ENCODE measurements at places on chromosomes 6 and 20. TPM values are rescaled to one million over a fixed set of nuclear protein-coding genes. Genes with fewer than 3 reads are reported as not detected.

GRCh38 chr6:91097364-91097763 is 510.5 kb upstream of the MAP3K7 start:
- H3K27ac ChIP-seq, result no peak overlapping the region
- no peak for DNase-seq
- H3K36me3 ChIP-seq, result no peaks in the 10 kb centered on the region
- H3K4me3 ChIP-seq, result no peak overlapping the region
- no peaks in the 10 kb centered on the region for H3K27me3 ChIP-seq
- H3K4me1 ChIP-seq, result no peaks in the 10 kb centered on the region

DNA sequence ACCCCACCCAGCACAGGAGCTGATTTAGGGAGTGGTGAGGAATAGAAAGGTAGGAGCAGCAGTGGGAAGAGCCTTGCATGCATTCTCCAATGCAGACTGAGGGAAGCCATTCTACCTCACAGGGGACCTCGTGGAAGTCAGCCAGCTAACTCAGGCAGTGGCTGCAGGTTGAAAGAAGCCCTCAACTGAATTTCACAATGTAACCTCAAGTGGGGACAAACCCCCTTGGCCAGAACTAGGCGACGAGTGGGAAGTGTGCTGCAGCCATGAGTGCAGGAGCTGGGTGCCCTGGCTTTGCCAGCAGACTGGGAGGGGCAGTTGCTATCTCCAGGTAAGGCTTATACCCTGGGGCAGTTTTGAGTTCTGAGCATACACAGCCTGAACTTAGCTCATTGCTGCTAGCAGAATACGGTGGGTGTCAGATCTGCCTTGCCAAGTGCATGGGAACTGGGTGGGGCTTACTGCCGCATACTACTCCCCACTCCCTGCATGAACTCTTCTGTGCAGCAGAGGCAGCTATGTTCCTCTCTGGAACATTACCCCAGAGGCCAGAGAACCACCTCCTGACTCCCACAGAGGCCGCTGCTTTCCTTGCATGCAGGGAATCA is 126.5 kb downstream of the CDK19 start:
- no peak for DNase-seq
- H3K27me3 ChIP-seq, result no peaks in the 10 kb centered on the region
- peaks cover 2% of the 10 kb centered on the region for H3K36me3 ChIP-seq
- no peak overlapping the region for H3K27ac ChIP-seq
- H3K4me3 ChIP-seq, result no peak overlapping the region
- no peaks in the 10 kb centered on the region for H3K4me1 ChIP-seq

DNA sequence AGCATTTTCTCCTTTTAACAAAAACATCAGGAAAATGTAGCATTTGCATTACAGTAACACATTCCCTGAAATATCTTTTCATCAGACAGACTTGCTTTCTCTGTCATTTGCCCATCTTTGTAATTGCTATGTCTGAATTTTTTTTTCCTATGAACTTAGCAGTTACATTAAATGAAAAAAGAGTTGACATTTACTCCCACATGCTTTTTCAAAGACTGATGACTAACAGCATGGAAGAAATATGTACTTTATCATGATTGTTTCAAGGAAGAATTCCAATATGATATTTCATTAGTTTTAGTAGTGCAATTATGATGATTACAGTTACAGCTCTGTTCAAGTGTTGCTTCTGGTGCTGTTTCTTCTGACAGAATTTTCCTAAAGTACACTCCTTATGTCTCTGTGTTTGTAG is 864.5 kb upstream of the MAN1A1 start:
- no peaks in the 10 kb centered on the region for H3K36me3 ChIP-seq
- H3K27ac ChIP-seq, result no peak overlapping the region
- peaks cover 5% of the 10 kb centered on the region for H3K4me1 ChIP-seq

- H3K4me3 ChIP-seq, result no peak overlapping the region
- no peaks in the 10 kb centered on the region for H3K36me3 ChIP-seq
- H3K4me1 ChIP-seq, result no peaks in the 10 kb centered on the region
- no peaks in the 10 kb centered on the region for H3K27me3 ChIP-seq
- no peak overlapping the region for H3K27ac ChIP-seq
- no peak for DNase-seq
Measured at GRCh38 chr6:31797588-31797987, 2.0 kb upstream of the VARS1 start.

- no peak overlapping the region for H3K27ac ChIP-seq
- DNase-seq, result no peak
- peaks cover 7% of the 10 kb centered on the region for H3K4me1 ChIP-seq
- no peak overlapping the region for H3K4me3 ChIP-seq
- no peaks in the 10 kb centered on the region for H3K36me3 ChIP-seq
Measured at GRCh38 chr20:25588491-25588890, 3.2 kb upstream of the NINL start.

GRCh38 chr20:62011403-62011790 is 54.3 kb downstream of the TAF4 start:
- no peak overlapping the region for H3K27ac ChIP-seq
- no peaks in the 10 kb centered on the region for H3K27me3 ChIP-seq
- H3K36me3 ChIP-seq, result peaks cover 14% of the 10 kb centered on the region

- no peaks in the 10 kb centered on the region for H3K36me3 ChIP-seq
- no peak overlapping the region for H3K4me3 ChIP-seq
Measured at GRCh38 chr6:39794231-39794630, 2.1 kb downstream of the DAAM2 start.

Gene ARMH2
- total RNA-seq, result not detected

All from liver (tissue), 10 donors.